ENCODE measurements at places on chromosomes 1 and 21.
A peak's percentile ranks its signal among the peaks of the same experiment; 100 is the strongest.

GRCh38 chr1:111920221-111921024 is 69.0 kb downstream of the KCND3 start:
- peak; percentile 69 for DNase-seq

DNA sequence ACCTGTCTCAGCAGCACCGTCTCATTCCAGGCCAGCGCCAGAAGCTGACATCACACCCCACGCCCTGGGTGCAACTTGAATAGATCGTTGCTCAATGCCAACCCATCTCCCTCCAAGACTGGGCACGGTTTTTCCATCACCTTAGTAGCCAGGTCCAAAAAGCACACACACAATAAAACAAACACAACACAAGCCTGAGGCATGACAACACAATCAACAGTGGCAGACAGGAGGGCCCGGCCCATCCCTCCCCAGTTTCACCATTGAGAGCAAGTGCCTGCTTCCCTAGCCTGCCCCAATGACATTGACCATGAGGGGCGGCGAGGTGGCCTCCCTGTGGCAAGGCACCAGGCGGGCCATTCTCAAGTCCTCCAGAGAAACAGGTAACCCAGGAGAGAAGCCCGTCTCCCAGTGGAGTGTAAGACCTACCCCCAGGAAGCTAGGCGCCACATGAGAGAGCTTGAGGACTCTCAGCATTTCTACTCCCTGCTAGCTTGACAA is 2.7 kb downstream of the IFFO2 start:
- no peak for DNase-seq

GRCh38 chr21:38733972-38734546 is 71.7 kb upstream of the ETS2 start:
- peak; percentile 76 for DNase-seq

DNA sequence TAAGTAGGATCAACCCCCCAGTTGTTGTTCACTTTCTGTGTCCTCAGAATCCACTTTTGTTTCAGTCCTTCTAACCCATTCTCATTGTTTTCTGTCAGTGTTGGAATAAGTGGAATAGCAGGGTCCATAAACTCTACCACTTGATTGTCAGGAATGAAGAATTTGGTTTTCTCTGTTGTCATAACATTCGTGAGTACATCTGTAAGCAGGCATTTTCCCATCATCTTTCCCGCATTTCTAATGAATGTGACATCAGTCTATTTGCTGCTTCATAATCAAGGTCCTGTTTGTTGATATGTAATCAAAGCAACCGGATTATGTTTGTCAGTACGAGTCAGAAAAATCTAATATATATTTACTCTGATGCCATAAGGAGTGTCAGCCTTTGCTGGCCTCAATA is 147.1 kb downstream of the KIF26B start:
- DNase-seq = no peak

DNA sequence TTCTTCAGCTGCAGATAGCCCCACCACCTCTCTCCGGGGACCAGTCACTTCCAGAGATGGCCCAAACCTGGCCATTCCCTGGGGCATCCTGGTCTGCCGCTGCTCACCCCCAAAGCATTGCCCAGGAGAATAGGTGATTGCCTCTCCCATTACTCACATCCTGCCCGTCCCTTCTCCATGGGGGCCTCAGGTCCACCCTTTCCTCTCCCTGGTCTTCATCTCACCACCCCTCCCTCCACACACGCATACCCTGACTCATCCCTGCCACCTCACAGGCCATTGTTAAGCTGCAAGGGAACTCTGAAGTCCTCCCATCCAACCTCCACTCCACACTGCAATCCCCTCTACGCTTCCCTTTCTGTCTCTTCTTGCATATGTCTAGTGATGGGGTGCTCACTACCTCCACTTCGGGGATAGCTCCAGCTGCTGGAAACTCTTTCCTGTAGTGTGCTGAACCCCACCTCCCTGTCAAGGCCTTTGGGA is at the start of gene PLEKHG5:
PLEKHG5 (minus strand) TSS at position 188 of the 483 bp plus-strand sequence. CDS start 14,096 bp downstream, outside the sequence.
- peak; percentile 79 for DNase-seq

All from fibroblast of skin of scalp (primary cell).